Motor neuron (in vitro differentiated cells): ENCODE measurements at places on chromosomes 12 and 14. TPM values are rescaled to one million over a fixed set of nuclear protein-coding genes. Genes with fewer than 3 reads are reported as not detected.

OR2AP1 gene
- 0.16 TPM in 1 of 2 replicates, not detected in the other for total RNA-seq

C1QL4 gene
- 3.7 and 4.2 TPM in 2 replicates for total RNA-seq

FGD6 gene
- 48.2 and 63.9 TPM in 2 replicates for total RNA-seq

KRT77 gene
- not detected in 2 replicates for total RNA-seq

CCDC198 gene
- 0.73 TPM in 1 of 2 replicates, not detected in the other for total RNA-seq

DTX3 gene
- total RNA-seq: 69.1 and 76.3 TPM in 2 replicates

FOXN4 gene
- 18.6 and 19.7 TPM in 2 replicates for total RNA-seq

PRPH gene
- 4.8 and 5.4 TPM in 2 replicates for total RNA-seq

TAS2R9 gene
- total RNA-seq: 0.40 and 0.69 TPM in 2 replicates

TRIM9 gene
- total RNA-seq: 24.0 and 36.4 TPM in 2 replicates

DHRS2 gene
- 1.5 and 1.9 TPM in 2 replicates for total RNA-seq

CPM gene
- 19.5 and 27.0 TPM in 2 replicates for total RNA-seq

TSPAN19 gene
- total RNA-seq: 0.62 and 1.2 TPM in 2 replicates

IKZF4 gene
- total RNA-seq: 7.1 and 8.6 TPM in 2 replicates

DNA sequence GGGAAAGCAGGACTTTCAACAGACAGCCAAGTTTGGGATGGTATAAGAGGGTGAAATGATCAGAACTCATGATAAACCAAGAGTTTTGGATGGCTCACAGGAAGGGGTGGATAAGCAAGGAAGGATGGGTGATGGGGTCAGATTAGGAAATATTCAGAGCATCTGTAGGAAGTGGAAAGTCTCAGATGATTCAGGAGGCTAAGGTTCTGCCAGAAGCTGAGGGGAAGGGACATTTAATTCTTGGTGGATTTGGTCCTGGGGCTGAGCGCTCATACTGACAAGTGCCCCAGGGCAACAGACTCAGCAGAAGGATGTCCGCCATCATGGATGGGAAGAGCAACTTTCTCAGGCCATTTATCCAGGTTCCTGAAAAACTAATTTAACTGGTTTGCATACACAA, 28.4 kb upstream of the BDKRB2 start:
- no peak for ATAC-seq

- ATAC-seq: peak; percentile 63
Observed at GRCh38 chr12:12510141-12510540, 52.5 kb downstream of the DUSP16 start.

DNA sequence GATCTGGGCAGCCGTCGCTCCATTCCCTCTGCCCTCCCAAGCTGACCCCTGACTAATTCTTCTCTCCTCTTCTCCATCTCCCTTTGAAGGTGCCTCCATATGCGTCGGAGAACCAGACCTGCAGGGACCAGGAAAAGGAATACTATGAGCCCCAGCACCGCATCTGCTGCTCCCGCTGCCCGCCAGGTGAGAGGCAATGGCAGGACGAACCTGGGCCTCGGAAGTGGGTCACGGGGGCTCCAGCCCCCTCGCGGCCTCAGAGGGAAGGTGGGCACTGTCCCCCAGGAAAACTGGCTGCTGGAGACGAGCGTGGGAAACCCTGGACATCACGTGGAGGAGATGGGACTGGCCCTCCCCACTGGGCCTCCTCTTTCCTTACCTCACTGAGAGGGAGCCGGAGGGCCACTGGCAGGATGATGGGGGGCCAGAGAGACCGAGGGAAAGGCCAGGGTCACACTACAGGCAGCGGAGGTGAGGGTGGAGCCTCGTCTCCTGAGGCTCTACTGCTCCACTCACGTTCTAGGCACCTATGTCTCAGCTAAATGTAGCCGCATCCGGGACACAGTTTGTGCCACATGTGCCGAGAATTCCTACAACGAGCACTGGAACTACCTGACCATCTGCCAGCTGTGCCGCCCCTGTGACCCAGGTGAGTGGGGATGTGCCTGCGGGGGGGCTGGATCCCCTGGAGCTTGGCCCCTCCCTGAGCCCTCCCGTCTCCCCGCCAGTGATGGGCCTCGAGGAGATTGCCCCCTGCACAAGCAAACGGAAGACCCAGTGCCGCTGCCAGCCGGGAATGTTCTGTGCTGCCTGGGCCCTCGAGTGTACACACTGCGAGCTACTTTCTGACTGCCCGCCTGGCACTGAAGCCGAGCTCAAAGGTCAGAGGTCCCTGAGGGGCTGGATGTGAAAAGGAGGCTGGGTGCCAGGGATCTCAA, 806 bp downstream of the LTBR start:
- peak; percentile 2 for ATAC-seq

DNA sequence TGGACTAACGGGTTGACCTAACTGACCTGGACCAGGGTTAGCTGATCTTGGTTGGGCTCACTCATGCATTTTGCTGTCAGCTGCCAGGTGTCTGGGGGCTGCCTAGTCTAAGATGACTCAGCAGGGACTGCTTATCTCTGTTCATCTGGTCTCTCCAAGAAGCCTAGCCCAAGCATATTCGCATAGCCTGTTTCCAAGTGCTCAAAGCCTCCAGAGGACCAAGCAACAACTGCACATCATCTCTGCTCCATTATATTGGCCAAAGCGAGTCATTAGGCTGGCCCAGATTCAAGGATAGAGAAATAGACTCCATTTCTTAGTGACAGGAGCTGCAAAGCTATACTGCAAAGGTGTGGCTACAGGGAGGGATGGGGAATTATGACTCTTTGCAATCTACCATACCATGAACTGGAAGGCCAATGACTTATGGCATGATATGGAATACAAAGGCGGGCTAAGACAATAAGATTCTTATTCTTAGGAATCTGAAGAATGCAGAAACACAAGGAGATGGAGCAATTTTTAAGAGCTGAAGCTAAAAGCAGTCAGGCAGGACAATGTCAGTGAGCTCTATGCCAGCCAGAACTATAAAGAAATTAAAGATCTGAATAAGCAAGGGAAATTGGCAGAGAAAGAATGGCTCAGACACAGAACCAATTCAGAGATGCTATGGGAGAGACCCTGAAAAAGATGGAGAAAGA, 194.6 kb upstream of the FSCB start:
- peak; percentile 18 for ATAC-seq

DNA sequence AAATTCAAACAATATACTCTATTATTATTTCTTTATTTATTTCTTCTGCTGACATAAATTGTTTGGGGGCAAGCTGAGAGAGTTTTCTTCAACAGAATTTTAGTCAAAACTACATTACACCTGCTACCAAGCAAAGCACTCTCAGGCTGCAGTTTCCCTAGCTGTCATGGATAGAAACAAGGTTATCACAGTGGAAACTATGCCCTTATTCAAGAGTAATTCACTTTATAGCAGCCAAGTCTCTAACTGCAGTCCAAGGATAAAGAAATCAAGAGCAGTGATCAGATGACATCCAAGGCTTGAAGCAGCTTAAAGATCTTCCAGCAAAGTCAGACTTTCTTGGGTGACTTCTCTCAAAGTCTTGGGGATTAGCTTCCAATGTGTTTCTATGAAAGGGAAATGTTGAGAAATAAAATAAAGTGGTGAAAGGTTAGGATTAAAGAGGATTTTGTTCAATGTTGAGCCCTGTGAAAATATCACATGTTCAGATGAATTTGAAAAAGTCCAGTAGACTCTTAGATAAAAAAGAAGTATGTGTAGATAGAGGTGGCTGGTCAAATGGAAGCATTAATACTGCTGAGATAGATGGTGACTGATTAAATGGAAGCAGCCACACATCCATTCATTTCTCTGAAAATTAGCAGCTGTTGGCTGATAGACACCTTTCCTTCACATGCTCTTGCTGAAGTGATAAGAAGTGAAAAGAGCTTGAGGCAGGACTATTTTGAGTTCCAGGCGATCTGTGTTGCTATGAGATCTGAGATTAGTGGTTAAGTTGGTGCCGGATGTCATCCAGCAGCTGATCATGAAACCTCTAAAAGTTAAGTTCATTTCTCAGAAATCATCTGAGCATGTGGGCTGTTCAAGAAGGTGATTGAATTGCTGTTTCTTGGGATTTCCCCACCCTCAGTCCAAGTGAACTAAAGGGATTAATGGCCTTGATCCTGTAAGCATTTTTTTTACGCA, 257.8 kb upstream of the BTG1 start:
- no peak for ATAC-seq

DNA sequence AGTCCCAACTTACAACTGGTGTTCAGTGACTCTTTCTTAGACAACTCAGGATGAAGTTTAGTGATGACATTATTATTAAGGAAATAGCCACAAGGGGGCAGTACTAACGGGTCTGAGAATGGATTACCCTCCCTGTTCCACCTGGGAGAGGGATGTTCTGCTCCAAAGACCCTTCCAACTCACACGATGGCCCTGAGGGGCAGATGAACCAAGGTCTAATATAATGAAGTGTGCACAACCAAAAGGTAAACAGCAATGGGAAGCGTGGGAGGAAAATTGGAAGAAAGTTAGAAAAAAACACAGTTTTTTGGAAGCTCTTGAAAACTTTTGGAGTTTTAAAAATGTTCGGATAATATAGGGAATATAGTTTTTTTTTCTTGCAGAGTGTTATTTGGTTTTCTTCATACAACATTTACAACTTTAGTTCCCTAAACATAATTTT, 24.0 kb downstream of the FGF6 start:
- peak; percentile 72 for ATAC-seq

DNA sequence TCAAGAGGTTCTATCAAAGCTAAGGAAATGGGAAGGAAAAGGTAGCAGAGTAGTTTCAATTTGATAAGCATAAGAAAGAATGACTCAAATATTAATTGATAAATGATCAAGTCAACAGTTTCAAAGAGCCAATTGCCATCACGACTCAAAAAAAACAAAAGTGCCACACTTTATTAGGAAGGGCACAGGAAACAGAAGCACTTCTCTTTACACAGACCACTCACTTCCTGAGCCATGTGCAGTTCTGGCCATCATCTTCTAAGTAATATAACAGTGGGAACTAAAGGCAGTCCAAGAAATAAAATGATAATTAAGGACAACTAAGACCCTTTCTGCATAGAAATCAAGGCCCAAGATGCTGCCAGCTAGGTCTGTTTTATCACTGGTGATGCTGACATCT, 13.2 kb downstream of the TM7SF3 start:
- no peak for ATAC-seq

- ATAC-seq: no peak
Observed at GRCh38 chr14:36619853-36620252, 37.4 kb upstream of the NKX2-8 start.

DNA sequence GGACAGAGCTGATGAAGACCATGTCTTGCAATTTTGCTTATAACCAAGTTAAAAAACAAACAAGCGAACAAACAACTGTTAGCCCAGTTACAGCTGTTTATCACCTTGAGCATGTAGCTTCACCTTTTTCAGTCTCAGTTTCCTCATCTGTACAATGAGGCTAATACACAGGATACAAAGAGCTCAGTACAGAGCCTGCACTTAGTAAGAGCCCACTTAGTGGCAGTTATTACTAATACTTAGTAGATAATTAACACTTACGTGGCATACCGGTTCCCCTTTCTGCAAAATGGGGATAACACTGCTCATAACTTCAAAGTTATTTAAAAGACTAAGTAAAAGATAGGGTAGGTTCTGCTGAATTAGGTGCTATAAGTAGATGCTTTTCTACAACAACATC, 228.0 kb downstream of the MON2 start:
- no peak for ATAC-seq

- ATAC-seq: no peak
Observed at GRCh38 chr12:6224550-6224949, 24.4 kb downstream of the CD9 start.

DNA sequence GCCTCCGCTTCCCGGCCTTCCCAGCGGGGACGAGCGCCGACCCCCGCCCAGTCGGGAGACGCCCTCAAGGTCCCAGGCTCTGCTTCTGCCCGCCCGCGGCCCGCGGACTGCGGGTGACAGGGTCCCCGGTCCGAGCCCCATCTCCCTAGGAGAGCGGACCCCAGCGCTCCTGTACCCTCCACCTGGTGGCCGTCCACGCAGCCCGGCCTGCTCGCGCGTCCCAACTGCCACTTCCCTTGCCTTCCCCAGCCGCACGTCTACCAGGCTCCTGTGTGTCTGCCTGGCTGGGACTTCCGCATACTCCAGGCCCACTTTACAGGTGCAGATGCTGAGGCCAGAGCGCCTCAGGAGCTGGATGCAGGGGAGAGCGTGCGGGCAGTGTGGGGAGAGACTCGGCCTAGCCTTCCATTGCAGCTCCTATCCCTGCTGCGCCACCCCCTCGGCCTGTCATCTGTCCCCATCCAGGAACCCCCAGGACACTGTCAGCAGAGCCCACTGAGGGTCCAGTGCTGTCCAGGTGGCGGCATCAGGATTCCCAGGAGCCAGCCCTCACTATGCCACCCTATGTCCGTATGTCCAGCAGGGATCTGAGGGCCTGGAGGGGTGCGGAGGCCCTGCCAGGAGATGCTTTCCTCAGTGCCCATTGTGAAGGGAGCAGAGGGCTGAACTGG, 8.0 kb upstream of the ANKRD9 start:
- peak; percentile 32 for ATAC-seq

- no peak for ATAC-seq
Observed at GRCh38 chr14:95341564-95341963, 21.9 kb upstream of the CLMN start.

- no peak for ATAC-seq
Observed at GRCh38 chr14:66104486-66104885, 381.7 kb upstream of the CCDC196 start.

- peak; percentile 42 for ATAC-seq
Observed at GRCh38 chr12:114408886-114409851, 3.2 kb upstream of the TBX5 start.

- ATAC-seq: no peak
Observed at GRCh38 chr12:12983420-12984035, 16.5 kb downstream of the HEBP1 start.

DNA sequence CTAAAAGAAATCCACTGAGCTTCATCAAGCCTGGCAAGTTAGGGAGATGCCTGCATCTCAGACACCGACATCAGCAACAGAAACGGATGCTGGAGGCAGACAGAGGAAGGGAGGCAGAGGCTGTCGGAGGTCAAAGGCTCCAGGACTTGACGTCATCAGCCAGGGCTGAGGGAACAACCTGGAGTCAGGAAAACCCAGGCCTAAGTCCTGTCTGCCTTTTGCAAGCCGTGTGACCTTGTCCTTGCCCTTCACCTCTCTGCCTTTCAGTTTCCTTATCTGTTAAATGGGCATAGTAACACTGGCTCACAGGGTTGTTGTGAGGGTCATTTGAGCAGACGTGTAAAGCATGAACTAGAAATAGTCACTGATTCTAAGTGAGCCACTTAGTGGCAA, 194.2 kb downstream of the BCL11B start:
- no peak for ATAC-seq

- peak; percentile 87 for ATAC-seq
Observed at GRCh38 chr12:33587784-33588712, 148.4 kb upstream of the SYT10 start.

DNA sequence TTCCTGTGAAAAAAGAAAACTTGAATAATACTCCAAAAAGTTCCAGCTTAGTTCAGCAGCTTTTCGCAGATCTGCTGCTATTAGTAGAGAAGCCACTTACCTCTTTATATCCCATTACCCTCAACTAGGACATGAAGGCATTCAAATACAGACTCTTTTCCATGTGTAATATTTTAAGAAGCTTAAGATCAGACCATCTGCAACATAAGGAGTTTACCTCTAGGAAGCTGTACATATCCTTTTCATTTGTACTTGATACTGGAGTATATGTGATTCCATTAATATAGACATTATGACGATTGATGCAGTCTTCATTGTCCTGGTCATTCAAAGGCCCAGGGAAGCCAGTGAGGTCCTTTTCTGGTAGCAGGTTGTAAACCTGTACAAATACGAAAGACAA, 20.4 kb downstream of the A2M start:
- no peak for ATAC-seq

- ATAC-seq: no peak
Observed at GRCh38 chr12:91636721-91637120, 454.1 kb upstream of the DCN start.

- no peak for ATAC-seq
Observed at GRCh38 chr12:51192284-51192671, 19.3 kb upstream of the TFCP2 start.

- ATAC-seq: peak; percentile 83
Observed at GRCh38 chr12:95117178-95117599, 43.8 kb upstream of the NR2C1 start.
